ENCODE measurements at places on chromosomes 16 and 17. TPM values are rescaled to one million over a fixed set of nuclear protein-coding genes. Genes with fewer than 3 reads are reported as not detected.

Gene TBC1D3
- total RNA-seq = not detected

Gene UTS2R
- not detected for total RNA-seq

Gene CYBC1
- 25.1 TPM for total RNA-seq

Gene KRTAP17-1
- total RNA-seq = not detected

Gene FTO
- 151 TPM for total RNA-seq

Gene CES1
- 2.2 TPM for total RNA-seq

Gene OXLD1
- total RNA-seq = 7.1 TPM

Gene SMIM36
- not detected for total RNA-seq
